ENCODE measurements at places on chromosomes 7 and 10.

DNA sequence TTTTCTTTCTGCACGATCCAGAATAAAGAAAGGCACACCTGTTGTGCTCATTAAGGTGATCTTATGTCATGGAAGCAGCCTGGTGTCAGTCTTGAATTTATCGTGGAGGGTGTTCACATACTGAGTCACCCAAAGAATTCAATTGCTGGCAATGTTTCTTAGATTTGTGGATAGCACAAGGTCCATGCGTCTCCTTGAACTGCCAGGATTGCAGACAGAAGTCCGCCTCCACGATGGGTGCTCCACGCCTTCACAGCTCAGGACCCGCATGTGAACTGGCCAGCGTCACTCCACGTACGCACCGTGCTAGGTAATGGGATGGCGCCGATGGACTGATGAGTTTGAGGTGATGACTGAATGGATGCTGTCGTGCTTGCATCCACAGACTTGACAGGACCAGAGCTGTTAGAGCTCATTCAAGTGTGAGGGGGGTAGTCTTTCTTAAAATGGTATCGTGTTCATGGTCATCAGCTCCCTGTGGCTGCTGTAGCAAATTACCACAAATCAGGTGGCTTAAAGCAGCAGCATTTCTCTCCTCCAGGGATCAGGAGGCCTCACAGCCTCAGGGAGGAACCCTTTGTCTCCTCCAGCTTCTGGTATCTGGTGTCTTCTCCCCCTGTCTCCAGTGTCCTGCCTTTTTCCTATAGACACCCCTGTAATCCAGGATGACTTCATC lies 65.4 kb upstream of the DNAJB6 start:
- DNase-seq: no peak

DNA sequence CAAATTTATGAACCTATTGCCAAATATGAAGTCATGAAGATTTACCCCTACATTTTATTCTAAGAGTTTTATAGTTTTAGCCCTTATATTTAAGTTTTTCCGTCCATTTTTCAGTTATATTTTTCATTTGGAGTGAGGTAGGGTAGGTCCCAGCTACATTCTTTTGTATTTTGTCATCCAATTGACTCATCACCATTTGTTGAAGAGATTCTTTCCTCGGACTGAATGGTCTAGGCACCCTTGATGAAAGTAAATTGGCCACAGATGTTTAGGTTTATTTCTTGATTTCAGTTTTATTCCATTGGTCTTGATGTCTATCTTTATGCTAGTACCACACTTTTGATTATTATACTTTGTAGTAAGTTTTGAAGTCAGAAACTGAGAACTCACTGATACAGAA lies 22.7 kb downstream of the CYP2C19 start:
- no peak for DNase-seq

DNA sequence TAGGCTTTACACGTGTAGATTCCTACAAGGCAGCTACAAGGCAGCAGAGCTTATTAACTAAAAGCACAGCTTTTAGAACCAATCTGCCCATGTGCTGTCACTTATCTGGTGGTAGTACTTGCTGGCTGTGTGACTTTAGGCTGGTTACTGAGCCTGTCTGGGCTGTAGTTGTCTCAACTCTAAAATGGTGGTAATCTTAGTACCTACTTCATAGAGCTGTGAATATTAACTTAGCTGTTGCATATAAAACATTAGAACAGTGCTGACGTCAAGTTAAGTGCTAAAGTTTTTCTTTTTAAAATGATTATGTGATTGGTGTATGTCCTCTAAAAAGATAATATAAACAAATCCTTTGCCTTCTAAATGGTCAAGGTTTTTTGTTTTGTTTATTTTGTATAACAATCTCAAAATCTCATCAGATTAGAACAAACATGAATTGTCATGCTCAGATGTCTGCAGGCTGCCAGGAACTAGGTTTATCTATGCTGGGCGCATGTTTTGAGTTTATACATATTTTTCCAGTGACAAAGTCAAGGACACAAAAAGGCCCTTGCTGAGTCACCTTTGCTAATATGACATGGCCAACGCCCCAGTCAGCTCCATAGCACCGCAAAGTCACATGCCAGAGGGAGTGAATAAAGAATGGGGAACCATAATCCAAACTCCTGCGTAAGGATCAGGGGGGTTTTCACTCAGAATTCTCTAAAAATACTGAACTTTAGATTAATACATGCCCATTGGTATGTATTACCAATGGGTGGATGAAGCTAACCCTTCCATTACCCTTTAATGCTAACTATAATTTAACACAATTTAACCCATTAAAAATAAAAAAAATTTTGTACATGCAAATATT lies 39.8 kb upstream of the ARL4A start:
- DNase-seq: no peak

- DNase-seq: no peak
Measured at GRCh38 chr7:122040147-122040546, 103.9 kb downstream of the AASS start.

DNA sequence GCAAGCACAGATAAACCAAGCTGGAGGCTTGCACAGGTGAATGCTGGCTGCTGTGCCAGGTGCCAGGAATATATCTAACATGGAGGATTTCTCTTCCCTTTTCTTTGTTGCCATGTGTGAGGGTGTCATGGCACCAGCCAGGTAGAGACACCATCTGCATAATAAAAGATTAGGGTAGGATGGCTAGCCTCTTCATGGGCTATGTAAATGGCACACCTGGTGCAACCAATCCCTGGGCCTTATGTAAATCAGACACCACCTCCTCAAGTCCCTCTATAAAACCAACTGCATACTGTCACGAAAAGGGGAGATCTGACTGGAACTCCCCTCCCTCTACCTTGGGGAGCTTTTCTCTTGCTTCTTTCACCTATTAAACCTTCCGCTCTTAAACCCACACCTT lies 322.5 kb upstream of the POM121L12 start:
- DNase-seq: no peak

- DNase-seq: peak; percentile 62
Measured at GRCh38 chr7:107090457-107090856, 46.0 kb downstream of the PRKAR2B start.

DNA sequence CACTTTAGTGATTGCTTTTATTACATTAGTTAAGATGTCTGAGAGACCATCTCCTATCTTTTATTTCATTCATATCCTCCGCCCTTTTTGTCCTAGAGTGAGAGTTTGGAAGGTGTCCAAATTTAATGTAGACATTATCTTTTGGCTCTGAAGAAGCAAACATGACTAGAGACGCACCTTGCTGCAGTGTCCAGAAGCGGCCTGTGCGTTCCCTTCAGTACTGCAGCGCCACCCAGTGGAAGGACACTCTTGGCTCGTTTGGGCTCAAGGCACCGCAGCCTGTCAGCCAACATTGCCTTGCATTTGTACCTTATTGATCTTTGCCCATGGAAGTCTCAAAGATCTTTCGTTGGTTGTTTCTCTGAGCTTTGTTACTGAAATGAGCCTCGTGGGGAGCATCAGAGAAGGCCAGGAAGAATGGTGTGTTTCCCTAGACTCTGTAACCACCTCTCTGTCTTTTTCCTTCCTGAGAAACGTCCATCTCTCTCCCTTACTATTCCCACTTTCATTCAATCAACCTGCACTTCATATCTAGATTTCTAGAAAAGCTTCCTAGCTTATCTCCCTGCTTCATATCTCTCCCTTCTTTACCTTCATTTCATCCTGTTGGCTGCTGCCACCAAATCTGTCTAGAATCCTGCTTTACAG lies 10.4 kb upstream of the CLCN1 start:
- DNase-seq: peak; percentile 61

DNA sequence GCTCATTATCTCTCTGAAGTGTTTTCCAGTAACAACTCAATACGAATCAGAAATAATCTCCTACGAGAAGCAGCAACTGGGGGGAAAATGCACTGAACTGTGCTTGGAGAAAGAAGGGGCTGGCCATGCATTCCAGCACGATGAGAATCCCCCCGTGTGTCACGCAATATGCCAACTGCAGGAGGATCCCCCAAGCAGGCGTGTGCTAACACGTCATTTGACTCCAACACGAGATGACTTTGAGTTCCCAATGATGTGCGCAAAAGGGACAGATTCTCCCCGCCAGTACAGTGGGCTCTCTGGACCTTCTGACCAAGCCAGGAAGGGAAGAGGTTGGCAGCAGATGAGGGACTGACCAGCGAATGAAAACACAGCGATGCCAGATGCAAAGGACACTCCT lies 105.5 kb downstream of the KCNMA1 start:
- no peak for DNase-seq

- no peak for DNase-seq
Measured at GRCh38 chr7:48337012-48337621, 165.9 kb downstream of the ABCA13 start.

DNA sequence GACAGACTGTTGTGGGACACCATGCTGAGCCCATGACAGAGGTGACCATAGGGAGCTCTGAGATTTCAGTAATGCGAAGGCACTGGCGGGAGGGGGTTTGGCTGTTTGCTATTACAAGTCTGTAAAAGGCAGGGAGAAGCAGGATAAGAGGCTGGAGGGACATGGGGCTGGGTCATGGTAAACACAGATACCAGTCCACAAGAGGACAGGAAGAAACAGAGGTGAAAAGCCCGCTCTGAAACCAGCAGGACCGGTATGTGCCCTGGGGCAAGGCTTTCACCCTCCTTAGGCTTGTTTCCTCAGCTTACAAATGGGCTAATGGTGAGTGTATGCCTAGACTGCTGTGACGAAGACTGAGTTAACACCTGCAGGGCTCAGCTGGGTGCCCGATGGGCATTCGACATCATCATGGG lies 34.1 kb downstream of the ANXA11 start:
- peak; percentile 51 for DNase-seq

GRCh38 chr10:43220657-43221418 lies 46.0 kb downstream of the RASGEF1A start:
- no peak for DNase-seq

DNA sequence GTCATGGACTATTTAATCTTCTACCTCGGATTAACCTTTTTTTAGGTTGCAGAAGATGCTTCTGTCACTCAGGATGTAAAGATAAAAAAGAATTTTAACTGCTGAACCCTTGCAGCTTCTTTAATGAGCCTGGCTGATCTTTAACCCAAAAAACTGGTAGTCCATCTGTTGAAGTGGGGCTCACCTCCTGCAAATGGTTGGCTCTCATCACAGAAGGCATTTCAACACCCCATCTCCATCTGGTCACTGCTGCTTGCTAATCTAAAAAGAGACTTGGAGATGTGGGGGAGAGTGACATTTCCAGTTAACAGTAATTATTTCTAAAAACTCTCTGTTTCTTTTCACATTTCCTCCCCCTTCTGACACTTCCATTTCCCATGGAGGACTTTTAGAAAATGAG lies 208.6 kb downstream of the LHFPL3 start:
- no peak for DNase-seq

DNA sequence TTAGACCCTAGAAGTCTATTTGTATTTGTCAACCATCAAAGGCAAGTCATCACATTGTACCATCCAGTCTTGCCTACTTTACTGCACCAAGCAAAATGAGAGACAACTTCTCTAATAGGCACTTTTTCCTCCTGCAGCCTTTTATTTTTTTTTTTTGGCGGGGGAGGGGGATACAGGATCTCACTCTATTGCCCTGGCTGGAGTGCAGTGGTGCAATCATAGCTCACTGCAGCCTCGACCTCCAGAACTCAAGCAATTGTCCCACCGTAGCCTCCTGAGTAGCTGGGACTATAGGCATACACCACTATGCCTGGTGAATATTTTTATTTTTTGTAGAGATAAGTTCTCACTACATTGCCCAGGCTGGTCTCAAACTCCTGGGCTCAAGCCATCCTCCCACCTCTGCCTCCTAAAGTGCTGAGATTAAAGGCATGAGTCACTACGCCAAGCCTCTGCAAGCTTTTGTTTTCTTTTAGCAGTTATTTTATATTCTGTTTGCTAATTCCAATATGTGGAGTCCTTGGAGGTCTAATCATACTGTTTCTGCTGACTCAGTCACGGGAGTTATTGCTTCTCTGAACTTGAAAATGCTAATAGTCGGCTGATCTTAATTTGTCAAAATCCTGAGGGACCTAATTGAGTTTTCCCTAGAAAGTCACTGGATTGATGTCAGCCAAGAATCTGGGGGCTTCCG lies 14.2 kb downstream of the KPNA7 start:
- no peak for DNase-seq
